ENCODE measurements at places on chromosomes 13 and 19.

DNA sequence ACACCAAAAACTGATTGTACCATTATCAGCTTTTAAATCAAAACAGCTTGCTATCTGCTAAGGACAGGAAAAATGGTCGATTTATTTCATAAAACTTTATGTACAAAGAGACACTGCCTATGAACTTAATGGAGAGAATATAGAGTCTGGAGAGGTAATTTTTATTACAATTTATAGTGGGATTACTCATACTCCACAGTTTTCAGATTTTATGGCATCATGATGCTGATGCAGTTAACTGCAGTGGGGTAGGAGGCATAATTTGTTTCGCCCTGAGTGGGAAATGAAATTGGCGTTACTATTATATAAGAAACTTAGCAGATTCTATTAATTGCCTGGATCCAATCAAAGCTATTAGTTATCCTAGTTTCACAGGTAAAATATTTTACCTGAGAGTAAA, 301.4 kb downstream of the KLF12 start:
- DNase-seq, result no peak

DNA sequence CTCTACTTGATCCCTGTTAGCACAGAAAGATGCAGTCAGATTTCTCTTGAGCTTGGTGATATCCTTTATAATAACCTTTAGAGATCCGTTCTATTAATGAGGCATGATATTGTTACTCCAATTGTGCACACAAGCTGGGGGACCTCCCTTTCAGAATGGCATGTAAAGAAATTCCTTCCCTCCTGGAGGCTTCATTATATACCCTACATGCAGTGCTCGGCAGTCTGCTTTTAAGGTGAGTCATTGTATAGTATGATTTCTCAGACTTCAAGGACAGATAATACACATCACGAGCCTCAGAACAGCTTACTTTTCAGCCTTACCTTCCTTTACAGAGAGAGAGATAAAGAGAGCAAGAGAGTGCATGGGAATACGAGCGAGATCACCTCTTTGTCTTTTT, 261.3 kb downstream of the ATP8A2 start:
- no peak for DNase-seq

GRCh38 chr13:29436291-29436690, 159.2 kb downstream of the SLC7A1 start:
- DNase-seq, result no peak

DNA sequence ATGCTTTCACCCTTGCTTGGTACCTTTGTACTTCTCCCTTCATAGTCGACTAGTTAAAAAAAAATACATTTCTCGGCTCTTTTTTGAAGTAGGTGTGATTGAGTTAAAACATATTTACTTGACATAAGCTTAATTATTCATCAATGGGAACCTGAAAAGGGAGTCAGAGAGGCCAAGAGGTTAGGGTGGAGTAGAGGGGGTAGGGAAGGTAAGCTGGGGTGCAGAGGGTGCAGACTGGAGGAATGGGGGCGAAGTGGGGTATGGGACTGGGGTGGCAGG, 701 bp upstream of the HIF3A start:
- DNase-seq, result no peak

DNA sequence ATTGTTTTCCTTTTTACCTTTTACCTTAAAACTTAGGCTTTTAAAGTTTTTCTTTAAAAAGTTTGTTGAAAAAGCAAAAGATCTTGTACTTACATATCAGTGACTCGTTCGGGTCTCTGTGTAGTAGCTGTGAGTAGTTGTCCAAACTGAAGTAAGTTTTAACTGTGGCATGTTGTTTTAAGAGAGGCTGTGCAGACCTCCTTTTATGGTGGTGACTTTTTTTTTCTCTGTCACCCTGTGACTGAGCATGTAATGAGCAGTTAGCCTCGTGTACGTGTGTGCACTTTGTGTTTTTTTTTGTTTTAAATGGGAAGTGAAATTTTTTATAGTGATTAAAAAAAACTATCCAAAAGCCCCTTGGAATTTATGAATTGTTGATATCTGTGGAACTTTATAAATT, at the start of gene GPR183:
GPR183 (minus strand) TSS at position 153 of the 400 bp plus-strand sequence. CDS start 11,254 bp downstream, outside the sequence.
- DNase-seq, result no peak

DNA sequence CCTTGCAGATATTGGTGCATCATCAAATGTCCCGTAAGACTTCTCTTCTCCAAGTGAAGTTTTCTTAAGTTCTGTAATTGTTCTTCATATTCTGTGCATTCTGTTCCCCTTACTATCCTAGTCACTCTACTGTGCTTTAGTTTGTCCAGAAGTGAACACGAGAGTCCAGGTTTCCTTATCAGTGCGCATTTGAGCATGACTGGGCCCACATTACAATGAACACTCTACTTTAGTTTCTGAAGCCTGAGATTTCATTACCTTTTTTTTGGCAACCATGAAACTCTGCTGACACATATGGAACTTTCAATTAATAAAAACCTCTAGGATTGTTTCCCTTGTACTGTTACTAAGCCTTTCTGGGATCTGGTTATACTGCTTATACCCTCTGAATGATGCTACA, 270.0 kb downstream of the KCNRG start:
- no peak for DNase-seq

DNA sequence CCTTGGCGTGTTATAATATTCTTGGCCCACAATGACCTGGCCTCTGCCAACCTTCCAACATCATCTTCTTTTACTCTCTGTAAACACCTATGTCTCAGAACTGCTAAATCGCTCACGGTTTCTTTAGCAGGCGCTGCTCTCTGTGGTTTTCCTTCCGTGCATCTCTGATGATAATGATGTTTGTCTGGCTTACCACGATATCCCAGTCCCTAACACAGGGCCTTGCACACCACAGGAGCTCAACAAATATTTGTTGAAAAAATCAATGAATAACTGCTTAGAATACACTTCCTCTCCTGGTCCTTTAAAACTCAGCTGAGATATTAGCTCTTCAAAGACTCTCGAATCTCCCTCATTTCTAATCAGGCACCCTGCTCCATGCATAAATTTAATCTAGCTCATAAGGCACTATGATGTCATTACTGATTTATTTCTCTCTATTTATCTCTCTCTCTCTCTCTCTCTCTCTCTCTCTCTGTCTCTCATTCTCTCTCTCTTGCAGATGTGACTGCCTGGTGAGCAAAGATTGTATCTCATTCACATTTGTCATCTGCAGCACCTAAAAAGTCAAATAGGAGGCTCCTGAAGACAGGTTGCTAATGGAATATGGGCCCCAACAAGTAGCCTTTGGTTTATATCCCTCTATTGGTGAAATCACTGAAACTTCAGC, 206.4 kb downstream of the NHLRC3 start:
- DNase-seq, result no peak

DNA sequence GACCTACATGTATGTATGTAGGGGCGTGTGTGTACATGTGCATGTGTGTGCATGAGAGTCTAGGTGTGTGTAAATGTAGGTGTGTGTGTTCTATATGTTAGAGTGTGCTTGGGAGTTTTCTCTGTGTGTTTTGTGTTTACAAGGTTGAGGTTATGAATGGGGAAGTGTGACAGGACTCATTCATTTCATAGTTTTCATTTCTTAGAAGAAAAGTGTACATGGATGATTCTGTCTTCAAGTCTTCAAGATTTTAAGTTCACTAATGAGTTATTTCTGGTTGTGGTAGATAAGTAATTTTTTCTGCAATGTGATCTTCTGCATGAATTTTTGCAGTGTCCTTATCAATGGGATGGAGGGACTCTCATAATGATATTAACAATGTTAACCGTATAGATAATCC, 118.2 kb upstream of the SLC10A2 start:
- no peak for DNase-seq

- no peak for DNase-seq
Measured at GRCh38 chr19:48718711-48719231, 754 bp downstream of the MAMSTR start.

DNA sequence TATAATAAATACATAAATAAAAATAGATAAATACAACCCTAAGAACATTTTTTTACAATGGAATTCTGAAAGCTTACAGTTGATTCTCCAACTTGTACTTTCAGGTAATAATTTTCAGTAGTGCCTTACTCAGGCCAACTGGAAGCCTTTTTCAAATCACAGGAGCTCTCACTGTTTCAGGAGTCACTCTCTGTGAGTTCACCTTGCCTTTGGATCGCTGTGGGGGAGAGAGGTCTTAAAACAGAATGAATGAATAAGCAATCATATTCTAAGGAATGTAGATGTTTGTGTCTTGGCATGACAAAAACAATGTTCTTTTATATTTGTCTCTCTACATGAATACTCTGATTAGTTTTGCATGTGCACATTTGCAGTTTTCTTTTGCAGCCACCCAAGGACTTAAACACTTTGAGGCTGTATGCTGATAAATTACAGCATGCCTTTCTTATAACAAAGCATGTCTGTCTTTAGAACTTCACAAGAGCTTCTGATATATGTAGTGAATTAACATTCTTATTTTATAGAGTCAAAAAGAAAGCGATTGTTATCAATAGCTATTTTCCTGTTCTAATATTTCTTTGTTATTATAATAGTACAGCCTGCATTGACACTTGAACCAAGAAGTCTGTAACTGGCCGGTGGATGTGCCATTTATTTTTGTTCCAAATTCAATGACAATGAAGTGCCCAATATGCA, 1111.5 kb upstream of the ATXN8OS start:
- no peak for DNase-seq

DNA sequence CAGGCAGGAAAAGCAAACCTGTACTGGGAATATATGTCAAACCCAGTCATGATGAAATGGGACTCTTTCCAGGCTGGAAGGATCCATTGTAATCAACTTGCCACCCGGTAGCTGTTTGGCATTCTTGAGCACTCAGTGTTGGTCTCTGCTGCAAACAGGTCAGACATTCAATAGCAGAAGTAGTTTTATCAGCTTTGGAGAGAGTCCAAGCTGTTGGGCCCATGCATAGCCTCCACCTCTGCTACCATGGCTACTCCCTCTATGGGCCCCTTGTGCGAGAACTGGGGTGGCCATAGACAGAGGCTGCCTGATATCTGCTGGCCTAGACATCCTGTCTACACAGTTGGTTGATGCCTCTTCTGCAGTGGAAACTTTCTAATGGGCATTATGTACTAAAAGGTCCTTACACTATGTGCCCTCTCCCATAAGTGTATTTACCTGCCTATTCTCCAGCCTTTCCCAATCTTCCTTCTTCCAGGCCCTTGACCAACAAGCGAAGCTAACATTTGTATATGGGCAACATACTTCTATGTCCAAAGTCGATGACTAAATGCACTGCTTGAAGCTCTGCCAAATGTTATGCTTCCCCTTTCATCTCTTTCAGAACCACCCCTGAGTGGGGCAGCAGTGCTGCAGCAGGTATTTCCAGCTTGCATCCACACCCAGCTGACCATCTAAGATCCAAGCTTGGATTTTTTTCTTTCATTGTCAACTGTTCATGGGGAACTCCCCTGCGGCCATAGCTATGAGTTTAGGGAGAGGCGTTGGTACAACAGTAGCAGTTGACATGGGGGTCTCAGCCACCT, 5.3 kb upstream of the RNF6 start:
- no peak for DNase-seq

DNA sequence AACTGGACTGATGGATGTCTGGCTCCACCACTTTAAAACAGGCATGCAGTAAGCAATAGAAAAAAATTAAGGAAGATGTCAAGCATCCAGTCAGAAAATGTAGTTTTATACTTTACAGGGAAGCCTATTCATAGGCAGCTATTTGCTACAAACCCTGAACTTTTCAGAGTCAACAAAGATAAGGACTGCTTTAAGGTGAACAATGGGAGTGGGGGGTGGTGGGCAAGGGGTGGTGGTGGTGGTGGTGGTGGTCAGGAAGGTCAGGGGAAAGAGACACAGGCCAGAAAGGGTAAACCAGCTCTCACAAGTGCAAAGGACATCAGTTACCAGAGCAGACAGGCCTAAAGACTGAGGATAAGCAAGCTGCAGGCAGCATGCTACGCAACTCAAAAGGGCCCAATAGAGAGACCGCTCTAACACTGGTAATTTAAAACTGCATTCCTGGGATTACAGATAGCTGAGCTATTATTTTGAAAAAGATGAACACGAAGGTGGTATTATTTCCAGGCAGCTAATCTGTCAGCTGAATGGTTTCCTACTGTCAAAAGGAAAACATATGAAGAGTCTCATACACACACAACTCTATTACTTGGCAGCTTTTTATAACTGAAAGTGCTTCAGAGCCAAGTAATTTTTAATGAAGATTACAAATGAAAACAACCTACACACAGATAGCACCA, 14.8 kb downstream of the BRD4 start:
- no peak for DNase-seq

GRCh38 chr19:58460039-58460438, 6.8 kb upstream of the ZNF324 start:
- DNase-seq, result no peak

GRCh38 chr13:31733066-31733465, 6.3 kb upstream of the RXFP2 start:
- no peak for DNase-seq

DNA sequence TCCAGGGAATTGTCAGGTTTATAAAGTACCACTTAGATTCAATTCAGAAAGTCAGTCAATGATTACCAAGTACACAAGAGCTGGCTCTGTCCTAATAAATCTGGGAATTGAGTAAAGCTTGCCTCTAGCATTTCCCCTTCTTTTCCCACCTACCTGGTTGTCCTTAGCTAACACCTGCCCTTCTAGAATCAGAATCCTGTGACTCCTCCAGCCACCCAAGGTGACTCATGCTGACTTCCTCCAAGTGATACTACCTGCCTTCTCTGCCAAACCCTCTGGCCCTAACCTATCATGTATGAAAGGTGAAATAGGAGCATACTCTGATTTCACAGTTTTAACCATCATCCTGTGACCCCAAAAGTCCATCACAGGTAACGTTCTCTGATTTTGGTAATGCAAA, 151.2 kb downstream of the DIAPH3 start:
- DNase-seq, result no peak

DNA sequence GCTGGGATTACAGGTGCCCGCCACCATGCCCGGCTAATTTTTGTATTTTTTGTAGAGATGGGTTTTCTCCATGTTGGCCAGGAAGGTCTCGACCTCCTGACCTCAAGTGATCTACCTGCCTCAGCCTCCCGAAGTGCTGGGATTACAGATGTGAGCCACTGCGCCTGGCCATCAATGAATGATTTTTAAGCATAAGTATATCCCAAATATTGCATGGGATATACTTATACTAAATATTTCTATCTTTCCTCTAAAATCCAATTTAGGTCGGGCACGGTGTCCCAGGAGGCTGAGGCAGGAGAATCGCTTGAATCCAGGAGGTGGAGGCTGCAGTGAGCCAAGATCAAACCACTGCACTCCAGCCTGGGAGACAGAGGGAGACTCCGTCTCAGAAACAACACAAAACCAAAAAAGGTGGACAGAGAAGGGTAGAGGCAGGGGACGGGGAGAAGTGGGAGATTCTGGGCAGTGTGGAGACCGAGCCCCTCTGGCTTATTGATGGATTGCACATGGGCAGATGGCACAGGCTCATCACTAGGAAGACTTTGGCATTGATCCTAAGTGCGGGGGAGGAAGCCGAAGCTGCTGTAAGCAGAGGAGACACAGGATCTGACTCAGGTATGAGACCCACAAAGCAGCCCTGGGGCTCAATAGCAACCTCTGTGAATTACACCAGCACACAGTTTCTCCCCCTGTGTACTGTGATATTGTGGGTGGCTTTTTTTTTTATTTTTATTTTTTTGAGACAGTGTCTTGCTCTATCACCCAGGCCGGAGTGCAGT, 13.5 kb downstream of the ARRDC5 start:
- DNase-seq, result no peak

- no peak for DNase-seq
Measured at GRCh38 chr19:13727798-13728197, 36.5 kb upstream of the MRI1 start.

GRCh38 chr13:47250146-47250545, 353.3 kb upstream of the HTR2A start:
- no peak for DNase-seq

All from stimulated activated CD4-positive, alpha-beta T cell treated with anti-CD3 and anti-CD28 coated beads, Interleukin-15, amount 100 ng/mL, for 24 hours (primary cell).